Fibroblast of skin of left biceps (primary cell): ENCODE measurements at places on chromosomes 7 and 10.

- no peak for DNase-seq
Observed at GRCh38 chr10:31148951-31149350, 117.3 kb upstream of the ZNF438 start.

- DNase-seq: no peak
Observed at GRCh38 chr7:138924501-138925225, 56.5 kb downstream of the KIAA1549 start.

GRCh38 chr10:3525832-3526449, 259.1 kb downstream of the KLF6 start:
- peak; percentile 89 for DNase-seq

GRCh38 chr10:43409385-43410109, 561 bp upstream of the HNRNPF start:
- DNase-seq: no peak

- peak; percentile 84 for DNase-seq
Observed at GRCh38 chr10:75283671-75284470, 48.1 kb upstream of the COMTD1 start.

- no peak for DNase-seq
Observed at GRCh38 chr7:2736411-2736914, 48.5 kb downstream of the AMZ1 start.

DNA sequence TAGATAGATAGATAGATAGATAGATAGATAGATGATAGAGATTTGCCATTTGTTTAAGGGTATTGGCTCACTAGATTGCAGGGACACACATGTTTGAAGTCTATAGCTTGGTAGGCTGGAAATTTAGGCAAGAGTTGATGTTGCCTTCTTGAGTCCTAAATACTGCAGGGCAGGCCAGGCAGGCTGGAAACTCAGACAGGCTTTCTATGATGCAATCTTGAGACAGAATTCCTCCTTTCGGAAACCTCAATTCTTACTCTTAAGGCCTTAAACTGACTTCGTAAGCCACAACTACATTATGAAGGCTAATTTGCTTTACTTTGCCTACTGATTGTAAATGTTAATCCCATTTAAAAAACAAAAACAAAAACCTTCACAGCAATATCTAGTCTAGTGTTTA, 322.9 kb upstream of the AKR1E2 start:
- no peak for DNase-seq

DNA sequence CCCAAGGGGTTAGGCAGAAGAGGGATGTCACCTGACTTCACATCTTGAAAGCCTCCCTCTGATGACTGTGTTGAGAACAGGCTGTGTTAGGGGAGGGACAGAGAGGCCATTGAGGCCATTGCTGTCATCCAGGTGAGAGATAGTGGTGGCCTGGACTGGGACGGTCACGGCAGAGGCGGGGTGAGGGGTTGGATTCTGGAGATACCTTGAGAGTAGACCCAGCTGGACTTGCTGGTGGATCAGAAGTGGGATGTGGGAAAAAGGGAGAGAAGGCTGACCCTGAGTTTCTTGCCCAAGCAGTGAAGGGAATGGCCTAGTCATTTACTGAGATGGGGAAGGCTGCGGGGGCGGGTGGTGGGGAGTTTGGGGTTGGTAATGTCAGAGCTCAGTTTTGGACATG, 13.6 kb downstream of the MTURN start:
- no peak for DNase-seq

- DNase-seq: no peak
Observed at GRCh38 chr10:75023074-75023473, 88.4 kb upstream of the SAMD8 start.

- no peak for DNase-seq
Observed at GRCh38 chr7:75687246-75688088, 51.3 kb downstream of the HIP1 start.
